Activated naive CD8-positive, alpha-beta T cell treated with anti-CD3 and anti-CD28 coated beads, Interleukin-2, amount 50 U/mL, for 24 hours (primary cell): ENCODE measurements at places on chromosomes 2 and 18.

DNA sequence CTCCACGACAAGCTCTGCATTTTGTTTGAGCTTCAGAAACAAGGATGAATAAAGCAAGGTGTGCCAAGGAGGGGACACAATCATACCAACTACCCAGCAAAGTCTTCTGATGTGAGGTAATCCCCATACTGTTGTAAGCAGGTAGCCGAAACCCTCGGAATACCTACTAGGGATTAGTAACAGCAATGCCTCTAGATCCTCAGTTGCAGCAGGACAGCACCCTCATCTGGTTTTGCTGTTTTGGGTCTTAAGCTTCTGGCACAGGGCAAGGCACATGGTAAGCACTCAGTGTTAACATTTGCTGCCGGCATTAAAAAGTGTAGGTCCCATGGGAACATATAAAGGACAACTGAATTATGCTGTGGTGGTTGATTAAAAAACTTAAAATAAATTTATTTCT lies 16.0 kb upstream of the LINC00305 start:
- DNase-seq: no peak

DNA sequence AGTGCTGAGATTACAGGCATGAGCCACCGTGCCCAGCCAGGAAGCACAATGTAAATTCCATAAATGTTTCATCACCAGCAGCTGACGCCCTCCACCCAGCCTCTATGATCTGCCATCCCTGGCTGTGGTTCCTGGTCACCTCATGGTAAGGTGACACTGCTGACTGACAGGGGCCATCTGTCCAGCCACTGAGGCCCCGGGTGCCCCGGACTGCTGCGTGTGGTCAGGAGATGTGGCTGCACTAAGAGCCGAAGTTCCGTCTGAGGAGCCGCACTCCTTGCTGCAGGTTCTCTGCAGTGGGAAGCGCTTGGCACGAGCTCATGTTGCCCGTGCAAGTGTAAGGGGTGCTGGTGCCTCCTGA lies 10.9 kb downstream of the NTSR2 start:
- DNase-seq: no peak

GRCh38 chr2:224198436-224198835 lies 159.3 kb upstream of the SERPINE2 start:
- DNase-seq: no peak

DNA sequence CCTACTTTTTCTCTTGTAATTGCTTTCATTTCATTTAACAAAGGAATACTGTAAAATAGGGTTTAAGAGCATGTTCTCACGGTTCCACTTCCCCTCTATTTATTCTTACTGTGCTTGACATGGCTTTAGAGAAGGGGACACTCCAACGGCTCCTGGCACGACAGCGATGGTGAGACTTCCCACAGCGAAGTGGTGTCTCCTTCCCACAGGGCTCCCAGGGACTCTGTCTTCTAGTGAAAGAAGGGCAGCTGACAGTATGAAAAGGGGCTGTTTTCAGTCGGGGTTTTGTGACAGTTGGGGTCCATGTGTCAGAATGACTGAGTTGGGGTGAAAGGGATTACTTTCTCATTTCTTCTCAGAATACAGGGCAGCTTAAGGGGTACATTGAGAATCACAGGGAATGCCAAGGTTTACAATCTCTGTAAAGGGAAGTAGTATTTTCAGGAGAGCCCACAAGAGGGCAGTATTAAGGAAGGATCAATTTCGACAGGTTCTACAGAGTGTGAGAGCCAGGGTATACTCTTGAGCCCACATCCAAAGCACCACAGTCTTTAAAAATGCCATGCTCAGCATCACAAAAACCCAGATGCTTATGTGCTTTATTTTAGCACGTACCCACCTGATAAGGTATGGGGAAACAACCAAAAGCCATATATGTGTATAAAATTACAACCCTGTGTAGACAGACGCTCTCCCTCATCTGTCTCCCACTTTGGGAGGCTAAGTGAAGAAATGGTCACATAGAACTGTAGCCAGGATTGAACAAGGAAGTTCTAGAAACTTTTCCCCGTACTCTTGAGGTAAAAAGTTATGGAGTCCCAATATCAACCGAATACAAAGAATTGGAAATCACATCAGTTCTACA lies 31.3 kb upstream of the RAPGEF4 start:
- DNase-seq: no peak
